ENCODE measurements at places on chromosomes 4 and X.

DNA sequence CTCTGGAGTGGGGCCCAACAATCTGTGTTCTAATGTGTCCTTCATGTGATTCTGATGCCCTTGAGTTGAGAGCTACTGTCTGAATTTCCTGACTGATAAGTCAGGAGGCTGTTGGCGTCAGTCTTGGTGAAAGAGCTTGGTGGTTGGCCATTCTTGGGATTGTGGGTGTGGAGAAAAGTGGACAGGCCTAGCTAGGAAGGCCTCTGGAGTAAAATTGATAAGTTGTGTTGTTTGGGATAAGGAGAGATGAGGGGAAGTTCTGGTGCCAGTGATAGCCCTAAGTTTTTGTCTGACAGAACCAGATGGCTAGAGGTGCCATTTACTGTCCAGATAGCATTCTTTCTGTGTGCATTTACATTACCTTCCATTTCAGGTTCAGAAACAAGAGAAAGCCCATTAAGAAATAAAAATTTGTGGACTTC is 11.7 kb downstream of the NSD2 start:
- DNase-seq, result no peak

DNA sequence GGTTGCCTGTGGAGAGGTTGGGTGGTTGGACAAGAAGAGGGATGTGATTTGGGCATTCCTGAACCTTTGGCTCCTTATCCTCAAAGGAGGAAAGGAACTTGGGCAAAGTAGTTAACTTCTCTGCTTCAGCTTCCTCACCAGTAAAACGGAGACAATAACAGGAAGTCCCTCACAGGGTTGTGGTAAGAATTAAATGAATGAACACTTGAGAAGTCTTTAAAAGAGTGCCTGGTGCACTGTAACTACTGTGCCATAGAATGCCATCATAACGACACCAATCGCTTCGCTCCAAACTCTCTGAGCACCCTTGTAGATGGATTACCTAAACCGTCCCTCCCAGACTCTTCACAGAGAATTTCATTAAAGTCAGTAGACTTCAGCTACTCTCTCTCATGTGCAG is 10.5 kb downstream of the ZCCHC18 start:
- no peak for DNase-seq

- no peak for DNase-seq
These were observed 46.4 kb downstream of the IL13RA1 start for GRCh38 chrX:118773782-118774181.

- no peak for DNase-seq
These were observed 26.8 kb downstream of the CRMP1 start for GRCh38 chr4:5865896-5866599.

DNA sequence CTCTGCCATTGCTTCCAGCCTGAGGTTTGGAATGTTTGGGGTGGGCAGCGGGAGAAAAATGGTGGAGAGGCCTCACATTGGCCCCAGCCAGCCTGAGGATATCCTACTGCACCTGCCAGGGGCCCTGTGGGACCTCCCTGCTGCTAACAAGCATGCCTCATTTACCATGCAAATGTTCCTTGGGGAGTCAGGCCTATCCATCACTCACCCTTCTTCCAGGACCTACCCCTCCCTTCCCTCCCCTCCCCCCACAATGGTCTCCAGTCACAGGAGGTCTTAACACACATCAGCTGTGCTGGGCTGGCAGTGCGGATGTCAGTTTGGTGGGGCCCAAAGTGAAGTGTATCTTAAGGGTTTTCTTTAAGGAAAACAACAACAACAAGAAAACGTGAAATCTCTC is 139.2 kb downstream of the SHOX start:
- no peak for DNase-seq

Measured in Right ventricle myocardium superior (tissue), 1 donor.